Activated CD4-positive, alpha-beta memory T cell treated with anti-CD3 and anti-CD28 coated beads, Interleukin-2, amount 10 ng/mL, durations not matched to agents 7 days and 5 days (primary cell): ENCODE measurements at places on chromosomes 7 and 10.

GRCh38 chr10:24197263-24197662 is 11.7 kb upstream of the KIAA1217 start:
- H3K4me1 ChIP-seq: no peaks in the 10 kb centered on the region
- DNase-seq: no peak
- H3K4me3 ChIP-seq: no peak overlapping the region
- H3K27me3 ChIP-seq: no peaks in the 10 kb centered on the region

- H3K36me3 ChIP-seq: peaks cover 6% of the 10 kb centered on the region
- H3K27ac ChIP-seq: no peak overlapping the region
- no peak for DNase-seq
- no peaks in the 10 kb centered on the region for H3K27me3 ChIP-seq
Observed at GRCh38 chr7:96300986-96301385, 20.9 kb downstream of the SLC25A13 start.

- H3K4me1 ChIP-seq: no peaks in the 10 kb centered on the region
- no peaks in the 10 kb centered on the region for H3K36me3 ChIP-seq
- H3K27ac ChIP-seq: no peak overlapping the region
- no peaks in the 10 kb centered on the region for H3K27me3 ChIP-seq
- no peak overlapping the region for H3K4me3 ChIP-seq
Observed at GRCh38 chr7:126979722-126980121, 273.0 kb downstream of the GRM8 start.

GRCh38 chr10:12067336-12067735 is 1.4 kb upstream of the DHTKD1 start:
- peaks cover 24% of the 10 kb centered on the region for H3K4me1 ChIP-seq
- H3K36me3 ChIP-seq: peaks cover 3% of the 10 kb centered on the region
- H3K27me3 ChIP-seq: peaks cover 2% of the 10 kb centered on the region
- no peak overlapping the region for H3K4me3 ChIP-seq

GRCh38 chr7:27418541-27418940 is 175.9 kb downstream of the EVX1 start:
- no peak overlapping the region for H3K27ac ChIP-seq
- H3K4me3 ChIP-seq: no peak overlapping the region
- H3K36me3 ChIP-seq: no peaks in the 10 kb centered on the region
- H3K27me3 ChIP-seq: no peaks in the 10 kb centered on the region
- no peak for DNase-seq

DNA sequence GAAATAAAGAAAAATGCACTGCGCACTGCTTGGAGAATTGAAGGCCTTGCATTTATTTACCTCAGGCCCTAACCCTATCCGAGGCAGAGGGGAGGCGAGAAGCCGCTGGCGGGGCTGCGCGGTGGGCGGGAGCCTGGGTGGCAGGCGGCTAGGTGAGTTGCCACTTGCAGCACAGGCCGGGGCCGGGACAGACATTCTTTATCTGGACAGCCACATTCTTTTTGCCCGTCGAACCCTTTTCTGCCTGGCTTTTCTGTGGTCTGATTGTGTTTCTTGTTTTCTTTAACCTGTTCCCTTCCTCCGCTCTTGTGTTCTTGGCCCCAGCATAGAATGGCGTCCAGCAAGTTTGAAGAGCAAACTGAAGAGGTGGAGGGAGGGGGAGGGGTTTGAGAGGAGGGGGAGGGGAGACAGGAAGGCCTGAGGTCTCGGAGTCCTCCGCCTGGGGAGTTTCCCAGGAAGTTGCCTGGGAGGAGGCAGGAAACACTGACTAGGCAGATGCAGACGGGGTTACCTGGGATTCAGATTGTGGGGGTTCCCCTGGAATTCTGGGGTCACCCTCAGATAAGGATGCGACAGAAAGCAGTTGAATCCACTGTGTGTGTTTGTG is 5.1 kb downstream of the SHH start:
- no peak overlapping the region for H3K4me3 ChIP-seq
- H3K27ac ChIP-seq: no peak overlapping the region
- no peak for DNase-seq
- peaks cover 42% of the 10 kb centered on the region for H3K4me1 ChIP-seq
- no peaks in the 10 kb centered on the region for H3K36me3 ChIP-seq

DNA sequence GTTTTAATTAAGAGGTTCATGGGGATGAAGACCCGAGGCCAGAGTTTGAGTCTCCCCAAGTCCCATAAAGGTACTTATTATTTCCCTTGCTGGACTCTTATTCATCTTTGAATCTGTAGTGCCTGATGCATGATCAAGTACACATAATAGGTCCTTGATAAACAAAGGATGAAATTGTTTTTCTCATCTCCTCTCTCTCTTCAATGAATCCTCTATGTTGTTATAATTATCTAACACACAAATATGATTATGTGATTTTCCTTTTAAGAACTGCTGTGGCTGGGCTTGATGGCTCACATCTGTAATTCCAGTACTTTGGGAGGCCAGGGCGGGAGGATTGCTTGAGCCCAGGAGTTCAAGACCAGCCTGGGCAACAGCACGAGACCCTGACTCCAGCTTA is 117.7 kb downstream of the BAMBI start:
- DNase-seq: no peak
- no peak overlapping the region for H3K4me3 ChIP-seq
- H3K4me1 ChIP-seq: no peaks in the 10 kb centered on the region
- no peaks in the 10 kb centered on the region for H3K27me3 ChIP-seq
- no peak overlapping the region for H3K27ac ChIP-seq
- H3K36me3 ChIP-seq: no peaks in the 10 kb centered on the region

- H3K4me3 ChIP-seq: no peak overlapping the region
- no peak overlapping the region for H3K27ac ChIP-seq
- H3K27me3 ChIP-seq: no peaks in the 10 kb centered on the region
Observed at GRCh38 chr7:66245008-66245407, 39.9 kb downstream of the TPST1 start.

DNA sequence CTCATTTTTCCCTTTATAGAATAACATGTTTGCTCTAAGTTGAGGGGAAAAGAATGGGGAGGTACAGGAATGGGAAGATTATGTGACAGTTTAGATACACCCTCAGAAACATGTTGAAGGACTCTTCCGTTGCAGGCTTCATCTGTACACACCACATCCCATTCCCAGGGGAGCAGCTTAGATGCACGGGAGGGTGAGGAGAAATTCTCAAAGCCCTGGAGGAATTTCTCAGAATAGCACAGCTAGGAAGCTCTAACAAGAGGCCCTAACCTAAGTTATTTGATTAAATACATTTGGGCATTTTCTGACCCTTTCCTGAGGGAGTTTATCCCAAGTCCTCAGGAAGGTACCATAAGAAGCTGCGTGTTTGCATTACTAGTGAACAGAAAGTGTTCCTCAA is 660.2 kb upstream of the IGFBP3 start:
- H3K27me3 ChIP-seq: no peaks in the 10 kb centered on the region
- no peaks in the 10 kb centered on the region for H3K4me1 ChIP-seq
- H3K4me3 ChIP-seq: no peak overlapping the region
- no peak for DNase-seq

DNA sequence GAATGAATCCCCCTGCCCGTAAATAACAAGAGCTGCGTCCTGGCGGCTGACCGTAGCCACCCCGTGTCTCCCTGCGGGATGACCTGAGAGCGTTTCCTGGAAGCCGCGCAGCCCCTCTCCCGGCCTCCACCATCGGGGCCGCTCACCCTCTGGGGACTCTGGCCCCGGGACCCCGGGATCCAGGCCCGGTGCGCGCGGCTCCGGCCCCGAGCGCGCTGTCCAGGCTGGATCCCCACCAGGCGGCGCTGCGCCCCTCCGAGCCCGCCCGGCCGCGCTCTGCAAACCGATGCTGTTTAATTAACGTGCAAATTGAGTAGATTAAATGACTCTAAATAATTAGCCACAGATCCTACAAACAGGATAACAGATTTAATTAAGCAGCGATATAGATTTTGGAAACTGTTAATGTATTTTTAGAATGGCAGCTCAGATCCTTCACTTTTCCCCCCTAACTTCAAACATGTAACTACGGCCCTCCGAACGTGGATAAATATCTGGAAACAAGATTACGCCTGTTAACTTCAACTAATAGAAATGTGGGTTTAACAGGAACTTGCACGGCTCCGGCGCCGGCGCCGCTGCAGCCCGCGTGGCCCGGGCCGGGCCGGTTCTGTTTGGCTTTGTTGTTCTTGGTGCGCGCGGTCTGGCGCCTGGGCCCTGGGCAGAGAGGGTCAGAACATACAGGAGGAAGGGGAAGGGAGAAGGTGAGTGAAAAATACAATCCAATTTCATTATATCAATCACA is 7.1 kb upstream of the UNCX start:
- H3K4me1 ChIP-seq: no peaks in the 10 kb centered on the region
- peak; percentile 30 for DNase-seq
- peaks cover 2% of the 10 kb centered on the region for H3K36me3 ChIP-seq
- peak overlapping the region; percentile 6 for H3K27ac ChIP-seq
- peaks cover 65% of the 10 kb centered on the region for H3K27me3 ChIP-seq

GRCh38 chr7:18572154-18572553 is 76.6 kb downstream of the HDAC9 start:
- no peak overlapping the region for H3K27ac ChIP-seq
- H3K4me1 ChIP-seq: no peaks in the 10 kb centered on the region
- no peak overlapping the region for H3K4me3 ChIP-seq

DNA sequence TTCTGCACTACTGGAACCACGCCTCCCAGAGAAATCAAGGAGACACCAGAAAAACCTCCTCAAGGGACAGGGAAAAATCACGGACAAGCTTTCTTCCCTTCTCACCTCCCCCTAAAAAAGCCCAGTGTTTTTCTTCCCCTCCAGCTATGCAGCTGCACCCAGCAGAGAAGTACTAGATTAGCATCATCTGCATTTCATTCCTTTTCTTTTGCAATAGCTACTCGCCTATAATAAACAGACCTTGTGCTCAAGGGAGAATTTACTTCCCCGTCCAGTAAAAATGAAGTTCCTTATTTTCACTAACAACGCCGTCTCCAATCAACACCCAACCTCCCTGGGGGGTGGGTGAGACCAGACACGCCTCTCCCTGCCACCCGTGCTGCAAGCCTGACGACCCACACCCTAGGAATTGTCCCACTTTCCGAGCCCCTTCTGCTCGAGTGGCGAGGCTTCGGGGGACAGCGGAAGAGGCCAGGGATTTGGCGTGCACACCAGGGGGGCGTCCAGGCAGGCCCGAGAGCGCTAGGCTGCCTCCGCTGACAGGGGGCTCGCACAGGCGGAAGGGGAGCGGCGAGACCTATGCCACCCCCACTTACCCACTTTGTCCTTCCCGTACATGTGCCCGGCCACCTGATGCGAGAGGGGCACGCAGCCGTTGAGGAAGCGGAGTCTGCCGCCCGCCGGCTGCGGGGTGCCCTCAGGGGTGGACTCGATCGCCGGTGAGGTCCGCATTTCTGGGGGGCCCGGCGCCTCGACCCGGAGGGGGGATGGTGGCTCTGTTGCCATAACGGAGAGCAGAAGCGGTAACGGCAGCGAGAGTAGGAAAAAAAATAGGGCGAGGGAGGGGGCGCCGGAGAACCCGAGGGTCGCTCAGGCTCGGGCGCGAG is 625 bp downstream of the IPMK start:
- H3K27me3 ChIP-seq: no peaks in the 10 kb centered on the region
- H3K4me1 ChIP-seq: peaks cover 33% of the 10 kb centered on the region
- H3K27ac ChIP-seq: peak overlapping the region; percentile 94
- peak; percentile 47 for DNase-seq
- H3K36me3 ChIP-seq: peaks cover 5% of the 10 kb centered on the region

DNA sequence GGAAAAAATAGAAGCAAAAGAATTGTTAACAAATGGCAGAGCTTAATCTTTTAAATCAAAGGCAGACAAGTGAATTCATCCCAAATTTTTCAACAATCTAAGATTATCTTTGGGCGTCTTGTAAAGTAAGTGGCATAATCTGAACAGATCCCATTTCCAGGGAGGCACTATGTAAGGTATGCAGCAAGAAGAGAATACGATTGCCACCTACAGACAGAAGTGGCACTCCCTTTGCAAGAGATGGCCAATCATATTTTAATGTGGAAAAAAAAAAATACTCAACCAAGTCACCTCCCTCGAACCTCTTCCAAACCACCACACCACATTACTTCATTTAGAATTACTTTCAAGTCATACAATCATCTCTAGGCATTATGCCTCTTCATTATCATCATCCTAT is 4.0 kb downstream of the GFRA1 start:
- DNase-seq: no peak
- H3K27me3 ChIP-seq: peaks cover 43% of the 10 kb centered on the region
- peaks cover 5% of the 10 kb centered on the region for H3K4me1 ChIP-seq
- H3K27ac ChIP-seq: no peak overlapping the region
- no peak overlapping the region for H3K4me3 ChIP-seq
- peaks cover 5% of the 10 kb centered on the region for H3K36me3 ChIP-seq

GRCh38 chr10:93465806-93466675 is 16.1 kb downstream of the MYOF start:
- DNase-seq: no peak
- no peaks in the 10 kb centered on the region for H3K27me3 ChIP-seq
- H3K27ac ChIP-seq: no peak overlapping the region
- peaks cover 38% of the 10 kb centered on the region for H3K4me1 ChIP-seq

DNA sequence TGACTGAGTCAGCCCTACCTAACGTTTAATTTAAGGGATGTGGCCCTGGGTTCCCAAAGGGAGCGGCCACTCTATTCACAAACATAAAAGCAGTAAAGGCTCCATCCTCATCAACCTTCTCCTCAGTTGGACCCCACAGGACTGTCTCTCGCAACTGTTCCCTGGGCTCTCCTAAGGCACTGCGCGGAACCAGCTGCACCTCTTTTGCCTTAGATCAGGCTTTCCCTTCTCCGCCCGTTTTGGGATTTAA is 689 bp upstream of the GTPBP4 start:
- H3K27ac ChIP-seq: peak overlapping the region; percentile 85
- no peaks in the 10 kb centered on the region for H3K27me3 ChIP-seq
- peaks cover 39% of the 10 kb centered on the region for H3K4me1 ChIP-seq
- no peak for DNase-seq
- H3K36me3 ChIP-seq: peaks cover 14% of the 10 kb centered on the region

GRCh38 chr10:14617852-14618251 is 156.8 kb downstream of the FAM107B start:
- H3K36me3 ChIP-seq: no peaks in the 10 kb centered on the region
- no peak for DNase-seq
- H3K4me1 ChIP-seq: peaks cover 24% of the 10 kb centered on the region
- H3K4me3 ChIP-seq: no peak overlapping the region

DNA sequence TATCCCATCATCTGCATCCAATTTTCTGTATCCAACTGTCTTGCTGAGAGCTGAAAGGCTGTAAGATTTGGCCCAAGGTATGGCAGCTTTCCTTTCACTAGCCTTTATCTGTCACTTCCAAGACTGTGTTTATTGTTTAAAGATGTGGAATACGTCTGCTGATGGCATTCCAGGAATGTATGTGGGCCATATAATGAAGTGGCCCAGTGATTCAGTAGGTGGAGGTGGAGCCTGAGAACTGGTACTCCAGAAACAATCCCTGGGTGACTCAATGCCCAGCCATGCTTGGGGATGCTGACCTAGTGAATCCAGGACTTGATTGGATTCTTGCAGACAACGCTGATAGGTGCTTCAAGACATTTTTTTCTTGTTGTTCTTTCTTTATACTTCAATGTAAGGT is 13.5 kb downstream of the NEUROD6 start:
- no peak overlapping the region for H3K4me3 ChIP-seq
- no peak for DNase-seq
- no peaks in the 10 kb centered on the region for H3K36me3 ChIP-seq
- no peaks in the 10 kb centered on the region for H3K27me3 ChIP-seq

GRCh38 chr10:18087355-18087754 is 52.9 kb upstream of the CACNB2 start:
- no peak overlapping the region for H3K27ac ChIP-seq
- DNase-seq: no peak
- no peaks in the 10 kb centered on the region for H3K36me3 ChIP-seq
- H3K4me3 ChIP-seq: no peak overlapping the region
- H3K27me3 ChIP-seq: no peaks in the 10 kb centered on the region

- no peaks in the 10 kb centered on the region for H3K27me3 ChIP-seq
- peaks cover 12% of the 10 kb centered on the region for H3K36me3 ChIP-seq
- H3K4me1 ChIP-seq: peaks cover 14% of the 10 kb centered on the region
- H3K4me3 ChIP-seq: no peak overlapping the region
- H3K27ac ChIP-seq: no peak overlapping the region
- no peak for DNase-seq
Observed at GRCh38 chr7:127897704-127898454, 133.4 kb downstream of the LRRC4 start.
